ENCODE measurements at places on chromosomes 12 and 14. TPM values are rescaled to one million over a fixed set of nuclear protein-coding genes. Genes with fewer than 3 reads are reported as not detected.

Gene LTB4R2
- total RNA-seq = 14.4 TPM

Gene OTOGL
- 0.11 TPM for total RNA-seq

Gene RAD51AP1
- total RNA-seq = 1.4 TPM

- H3K4me3 ChIP-seq = no peak overlapping the region
- no peak overlapping the region for H3K27ac ChIP-seq
- H3K4me1 ChIP-seq = peaks cover 9% of the 10 kb centered on the region
- no peaks in the 10 kb centered on the region for H3K27me3 ChIP-seq
- no peak for DNase-seq
Observed at GRCh38 chr14:104982548-104983230, 2.9 kb upstream of the CLBA1 start.

- no peaks in the 10 kb centered on the region for H3K36me3 ChIP-seq
- DNase-seq = peak; percentile 43
- H3K27me3 ChIP-seq = no peaks in the 10 kb centered on the region
- peak overlapping the region; percentile 33 for H3K27ac ChIP-seq
Observed at GRCh38 chr12:6632026-6632983, 3.5 kb downstream of the LPAR5 start.

DNA sequence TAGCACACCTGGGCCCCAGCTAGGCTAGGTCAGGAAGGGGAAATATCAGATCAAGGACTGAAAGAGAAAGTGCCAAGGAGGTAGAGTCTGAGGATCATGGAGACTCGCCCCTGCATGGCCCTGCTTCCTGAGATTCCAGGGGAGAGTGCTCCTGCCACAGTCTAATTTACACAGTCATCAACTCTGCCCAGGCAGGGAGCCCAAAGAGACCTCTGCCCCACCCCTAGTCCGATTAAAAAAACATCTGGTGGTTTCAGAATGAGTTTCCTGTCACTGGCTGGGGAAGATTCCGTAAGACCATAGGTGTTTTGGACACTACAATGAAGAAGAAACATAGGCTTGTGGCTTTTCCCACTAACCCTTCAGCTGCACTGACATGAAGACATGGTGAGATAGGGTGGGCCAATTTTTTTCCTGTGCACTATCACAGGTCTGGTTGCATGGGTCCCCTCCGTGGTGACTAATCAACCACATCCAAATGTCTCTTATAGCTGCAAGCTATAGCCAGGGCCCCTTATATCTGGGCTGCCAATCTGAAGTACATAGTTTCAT lies 31.5 kb upstream of the GZMB start:
- H3K4me3 ChIP-seq = no peak overlapping the region
- H3K27ac ChIP-seq = no peak overlapping the region
- H3K4me1 ChIP-seq = no peaks in the 10 kb centered on the region
- DNase-seq = no peak
- no peaks in the 10 kb centered on the region for H3K27me3 ChIP-seq

DNA sequence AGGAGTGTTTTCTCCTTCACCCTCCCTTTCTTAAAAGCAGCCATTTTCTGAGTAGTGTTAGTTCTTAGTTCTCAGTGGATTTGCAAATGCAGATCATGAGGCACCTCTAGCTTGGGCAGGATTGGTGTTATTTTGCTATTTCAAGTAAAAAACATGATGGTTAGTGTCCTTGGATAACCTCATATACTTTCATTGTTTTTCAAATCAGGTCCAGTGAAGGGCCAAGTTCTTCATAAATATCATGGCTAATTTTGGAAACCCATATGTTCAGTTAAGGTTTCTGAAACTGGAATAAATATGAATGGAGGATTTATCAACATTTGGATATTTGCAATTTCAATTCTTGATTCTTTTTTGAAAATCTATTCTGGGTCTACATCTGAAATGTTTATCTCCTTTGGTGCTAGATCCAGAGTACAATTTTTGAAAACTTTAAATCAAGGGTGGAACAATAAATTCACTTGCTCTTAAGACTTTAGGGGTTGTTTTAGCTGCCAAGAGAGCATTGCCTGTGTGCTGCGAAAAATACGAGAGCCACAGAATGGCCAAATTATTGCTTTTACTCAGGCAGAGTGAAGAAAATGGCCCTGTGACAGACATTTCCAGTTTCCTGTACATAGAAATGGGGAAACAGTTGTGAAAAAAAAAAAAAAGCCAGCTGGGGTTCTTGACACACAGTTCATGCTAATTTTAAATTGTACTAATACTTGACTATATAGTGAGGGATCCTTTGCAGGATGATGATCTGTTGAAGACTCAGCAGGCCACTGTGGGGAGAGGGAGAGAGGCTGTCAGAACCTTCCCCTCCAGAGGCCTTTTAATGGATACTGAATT lies 104.6 kb downstream of the BICD1 start:
- DNase-seq = no peak
- no peak overlapping the region for H3K27ac ChIP-seq
- no peaks in the 10 kb centered on the region for H3K27me3 ChIP-seq
- H3K4me3 ChIP-seq = no peak overlapping the region
- no peaks in the 10 kb centered on the region for H3K36me3 ChIP-seq

GRCh38 chr12:2696136-2696535 lies 98.6 kb upstream of the FKBP4 start:
- H3K4me3 ChIP-seq = no peak overlapping the region
- no peak for DNase-seq
- H3K27me3 ChIP-seq = no peaks in the 10 kb centered on the region
- no peaks in the 10 kb centered on the region for H3K36me3 ChIP-seq
- H3K27ac ChIP-seq = no peak overlapping the region
- H3K4me1 ChIP-seq = no peaks in the 10 kb centered on the region

Measured in thyroid gland (tissue), 4 donors.